ENCODE measurements at places on chromosomes 12 and 14. TPM values are rescaled to one million over a fixed set of nuclear protein-coding genes. Genes with fewer than 3 reads are reported as not detected.

DNA sequence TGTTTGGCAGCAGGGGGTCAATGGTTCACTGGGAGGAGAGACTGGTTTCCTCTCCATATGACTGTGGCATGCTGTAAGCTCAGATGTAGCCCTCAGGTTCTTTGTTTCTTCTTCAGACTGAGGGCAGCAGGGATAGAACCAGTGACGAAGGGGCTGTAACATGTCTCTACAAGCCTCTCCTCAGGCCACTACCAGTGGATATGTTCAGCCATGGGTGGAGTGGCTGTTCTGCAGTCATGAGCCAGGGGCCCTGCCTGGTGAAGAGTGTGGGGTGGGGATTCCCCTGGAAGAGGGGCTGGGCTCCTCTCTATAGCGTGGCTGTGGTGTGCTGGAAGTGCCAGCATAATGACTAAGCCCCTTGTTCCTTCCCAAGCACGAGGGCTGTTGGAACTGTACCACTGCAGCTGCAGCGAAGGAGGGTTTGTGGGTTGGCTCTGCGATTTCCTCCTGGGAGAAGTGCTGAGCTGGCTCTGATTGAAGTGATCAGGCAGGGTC is 55.8 kb downstream of the CMAS start:
- no peak for DNase-seq

- no peak for DNase-seq
Measured at GRCh38 chr12:95269892-95270291, 52.3 kb downstream of the VEZT start.

DNA sequence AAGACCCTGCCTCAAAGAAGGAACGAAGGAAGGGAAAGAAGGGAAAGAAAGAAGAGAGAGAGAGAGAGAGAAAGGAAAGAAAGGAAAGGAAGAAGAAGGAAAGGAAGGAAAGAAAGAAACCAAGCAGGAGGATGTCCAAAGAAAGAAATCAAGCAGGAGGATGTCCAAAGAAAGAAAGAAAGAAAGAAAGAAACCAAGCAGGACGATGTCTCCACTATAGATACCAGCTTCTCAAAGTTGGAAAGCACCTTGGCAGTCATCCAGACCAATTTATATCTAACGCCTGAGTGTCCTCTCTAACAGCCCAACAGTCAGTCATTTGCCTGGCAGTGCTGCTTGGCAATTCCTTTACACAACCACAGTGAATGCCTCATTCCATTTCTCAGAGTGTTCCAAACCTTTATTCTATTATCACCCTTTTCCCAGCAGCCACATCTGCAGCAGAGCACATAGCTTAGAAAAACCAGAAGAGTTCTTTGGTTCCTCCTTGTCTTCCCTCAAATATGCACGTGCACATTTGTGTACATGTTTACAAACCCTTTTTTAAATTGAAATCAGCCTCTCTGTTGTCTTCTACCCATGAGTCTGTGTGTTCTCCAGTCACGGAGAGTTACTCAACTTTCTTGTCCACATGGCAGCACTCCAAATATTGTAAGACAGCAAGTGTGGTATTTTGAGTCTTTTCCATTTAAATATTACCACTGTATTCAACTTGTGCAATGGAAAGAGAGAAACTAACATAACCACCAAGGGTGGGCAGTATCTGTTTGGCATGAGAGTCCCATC is 138.4 kb downstream of the STXBP6 start:
- no peak for DNase-seq

GRCh38 chr12:132460571-132460970 is 29.4 kb upstream of the FBRSL1 start:
- DNase-seq = no peak

DACT1 gene
- 46.0 TPM for total RNA-seq

ALDH2 gene
- total RNA-seq = 66.4 TPM

PRB2 gene
- total RNA-seq = not detected

DNA sequence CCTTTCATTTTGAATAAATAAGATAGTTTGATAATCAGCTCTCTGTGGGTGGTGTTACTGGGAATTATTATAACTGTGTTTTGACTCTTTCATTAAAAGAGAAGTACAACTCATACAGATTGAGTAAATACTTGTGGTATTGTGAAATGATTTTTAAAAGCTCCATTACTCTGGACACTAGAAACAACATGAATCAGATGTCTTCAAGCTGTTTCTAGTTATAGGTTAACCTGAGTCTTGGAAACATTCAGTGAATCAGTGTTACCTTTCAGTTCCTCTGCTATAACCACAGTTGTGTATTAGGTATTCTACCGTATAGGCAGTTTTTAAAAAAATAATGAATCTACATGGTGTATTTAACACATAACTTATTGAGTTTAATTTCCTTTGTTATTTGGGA is 128.4 kb upstream of the SSTR1 start:
- DNase-seq = no peak

GRCh38 chr12:68559984-68560850 is 50.5 kb upstream of the RAP1B start:
- no peak for DNase-seq
